ENCODE measurements at places on chromosomes 1 and 21.

DNA sequence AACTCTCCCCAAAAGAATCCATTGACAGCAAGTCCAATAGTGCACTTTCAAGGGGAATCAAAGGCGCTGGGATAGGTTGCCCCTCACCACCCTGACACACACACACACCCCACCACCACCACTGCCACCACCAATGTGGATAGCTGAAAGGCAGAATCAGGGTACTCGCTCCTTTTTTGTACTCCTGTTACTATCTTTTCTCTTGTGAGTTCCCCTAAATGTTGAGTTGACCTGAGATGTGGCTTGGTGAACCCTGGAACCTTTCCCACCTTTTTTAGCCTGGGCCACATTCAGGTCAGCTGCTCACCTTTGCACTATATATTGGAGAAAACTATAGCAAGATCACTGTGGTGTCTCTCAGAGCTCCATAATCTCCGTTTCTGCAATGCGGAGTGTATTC, 3.9 kb downstream of the S100A8 start:
- DNase-seq, result no peak

DNA sequence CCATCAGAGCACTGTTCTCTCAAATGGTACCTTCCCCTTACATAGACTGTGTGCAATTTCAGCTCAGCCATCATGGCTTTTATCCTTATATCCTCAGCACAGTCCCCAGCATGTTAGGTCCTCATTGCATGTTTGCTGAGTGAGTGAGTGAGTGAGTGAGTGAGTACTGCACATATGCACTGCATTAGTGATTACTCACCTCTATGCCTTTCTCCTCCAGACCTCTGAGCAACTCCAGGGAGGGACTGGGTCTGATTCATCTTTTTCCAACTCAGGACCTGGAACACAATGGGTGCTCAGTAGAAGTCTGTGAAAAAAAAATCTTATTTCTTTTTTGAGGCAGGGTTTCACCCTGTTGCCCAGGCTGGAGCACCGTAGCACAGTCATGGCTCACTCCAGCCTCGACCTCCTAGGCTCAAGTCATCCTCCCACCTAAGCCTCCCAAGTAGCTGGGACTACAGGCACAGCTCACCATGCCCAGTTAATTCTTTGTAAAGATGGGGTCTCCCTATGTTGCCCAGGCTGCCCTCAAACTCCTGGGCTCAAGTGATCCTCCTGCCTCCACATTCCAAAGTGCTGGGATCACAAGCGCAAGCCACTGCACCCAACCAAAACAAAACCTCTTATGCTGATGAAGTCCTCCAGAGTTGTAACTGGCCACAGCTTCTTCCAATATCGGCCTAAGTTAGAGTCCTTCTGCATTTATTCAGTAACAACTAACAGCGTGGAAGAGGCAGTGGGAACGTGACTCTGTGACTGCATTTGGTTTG, 23.7 kb downstream of the RNU5D-1 start:
- no peak for DNase-seq

GRCh38 chr1:161709373-161709772, 2.3 kb downstream of the FCRLA start:
- no peak for DNase-seq

GRCh38 chr1:179043266-179043665, 17.6 kb downstream of the FAM20B start:
- no peak for DNase-seq

DNA sequence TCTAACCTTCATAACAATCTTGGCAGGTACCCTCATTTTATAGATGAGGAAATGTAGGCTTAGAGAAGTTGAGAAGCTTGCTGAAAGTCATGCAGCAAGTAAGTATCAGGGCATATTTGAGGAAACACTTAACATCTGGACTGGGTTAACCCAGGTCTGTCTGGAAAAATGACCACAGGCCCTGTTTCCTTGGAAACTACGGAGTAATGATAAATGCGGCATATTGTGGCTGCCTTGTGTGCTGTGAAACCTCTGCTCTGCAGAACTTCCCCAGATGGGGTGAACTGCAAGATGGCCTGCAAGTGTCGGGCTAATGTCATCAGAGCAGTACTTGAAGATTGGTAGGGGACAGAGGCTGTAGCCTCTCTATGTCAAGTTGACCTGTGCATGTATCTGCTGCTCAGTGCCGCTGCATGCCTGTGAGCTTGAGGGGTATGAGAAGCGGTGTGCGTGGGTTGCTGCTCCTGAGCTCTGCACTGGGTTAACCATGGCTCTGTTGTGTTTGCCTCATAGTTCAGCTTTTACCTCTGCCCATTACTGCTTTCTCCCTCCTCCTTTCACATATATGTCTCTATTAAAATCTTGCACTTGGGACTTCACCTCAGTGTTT, 83.1 kb downstream of the WDR3 start:
- DNase-seq, result no peak

- no peak for DNase-seq
Observed at GRCh38 chr1:160080381-160081100, 797 bp upstream of the KCNJ9 start.

DNA sequence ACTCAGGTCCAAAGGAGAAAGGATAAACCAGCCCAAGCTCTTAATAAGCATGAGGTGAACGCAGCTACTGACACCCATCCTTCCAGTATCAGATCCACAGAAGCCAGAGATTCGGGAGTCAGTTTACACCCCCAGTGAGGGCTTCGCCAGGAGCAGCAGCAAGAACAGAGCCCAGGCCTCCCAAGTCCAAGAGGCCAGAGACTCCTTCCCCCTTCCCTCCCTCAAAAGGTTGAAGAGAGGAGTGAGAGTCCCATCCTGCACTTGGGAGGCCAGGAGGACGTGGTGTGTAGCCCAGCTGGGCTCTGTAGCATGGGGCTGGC, 72.8 kb downstream of the MRPL37 start:
- DNase-seq, result no peak

- DNase-seq, result no peak
Observed at GRCh38 chr1:11741919-11742558, 6.1 kb downstream of the AGTRAP start.

- no peak for DNase-seq
Observed at GRCh38 chr1:48876330-48876785, 99.7 kb upstream of the BEND5 start.

DNA sequence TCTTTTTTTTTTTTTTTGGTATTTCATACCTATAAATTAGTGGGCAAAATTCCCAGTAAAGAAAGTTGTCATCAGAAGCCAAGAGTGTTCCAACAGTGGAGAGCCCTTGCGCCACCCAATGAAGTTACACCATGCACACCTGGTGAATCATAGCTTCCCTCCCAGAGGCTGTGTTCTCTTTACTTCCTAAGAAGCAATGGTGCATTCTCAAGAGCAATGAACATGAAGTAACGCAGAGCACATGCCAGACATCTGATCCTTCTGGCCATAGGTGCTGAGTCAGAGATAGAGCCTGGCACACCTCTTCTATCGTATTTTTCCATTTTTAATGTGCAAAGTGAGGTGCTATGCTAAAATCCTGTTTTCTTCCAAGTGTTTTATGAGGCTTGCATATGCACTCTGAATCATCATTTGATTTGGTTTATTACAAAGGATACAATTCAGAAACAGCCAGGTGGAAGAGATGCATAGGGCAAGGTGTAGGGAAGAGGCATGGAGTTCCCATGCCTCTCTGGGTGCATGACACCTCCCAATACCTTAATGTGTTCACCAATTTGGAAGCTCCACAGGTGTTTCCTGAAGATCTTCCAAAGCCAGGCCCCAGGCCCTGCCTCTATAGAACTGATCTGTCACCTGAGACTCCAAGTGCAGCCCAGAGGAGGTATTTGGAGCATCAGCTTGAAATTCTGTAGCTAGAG, 408.0 kb downstream of the SIPA1L2 start:
- no peak for DNase-seq

DNA sequence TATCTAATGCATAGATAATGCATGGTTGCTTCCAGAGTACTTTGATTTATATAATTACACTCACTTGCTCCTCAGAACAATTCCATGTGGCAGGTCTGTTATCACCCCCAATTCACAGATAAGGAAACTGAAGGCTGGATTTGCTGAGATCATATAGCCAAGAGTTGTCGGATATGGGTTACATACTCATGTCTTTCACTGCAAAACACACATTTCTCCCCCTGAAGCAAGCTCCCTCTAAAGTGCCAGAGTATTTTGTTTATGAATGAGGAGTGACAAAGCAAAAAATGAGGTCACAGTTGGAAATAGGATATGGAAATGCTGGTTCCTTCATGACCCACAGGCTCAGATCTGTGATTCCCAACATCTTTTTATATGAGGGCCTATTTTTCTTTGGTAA, 134.2 kb downstream of the ROR1 start:
- DNase-seq, result no peak

DNA sequence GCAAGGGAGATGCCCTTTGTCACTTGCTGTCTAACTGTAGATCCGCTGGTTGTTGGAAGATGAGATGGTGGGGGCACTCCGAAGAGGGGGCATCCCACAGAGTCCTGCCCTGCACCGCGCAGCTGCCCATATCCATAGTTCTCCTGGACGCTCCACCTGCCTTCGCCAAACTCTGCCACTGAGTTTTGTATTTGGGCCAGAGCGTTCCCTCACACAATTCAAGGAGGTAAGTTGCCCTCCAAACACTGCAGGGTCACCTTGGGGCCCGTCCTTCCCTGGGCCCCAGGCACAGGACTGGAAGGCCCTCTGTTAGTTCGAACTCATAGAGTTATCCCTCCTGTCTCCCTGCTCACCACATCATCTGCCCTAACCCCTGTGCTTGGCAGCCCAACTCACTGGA, 22.1 kb downstream of the HYI start:
- DNase-seq, result no peak

GRCh38 chr1:75768016-75768415, 18.0 kb upstream of the RABGGTB start:
- DNase-seq, result no peak

GRCh38 chr1:243756529-243756928, 93.5 kb downstream of the AKT3 start:
- DNase-seq, result no peak

GRCh38 chr1:79982211-79982610, 975.7 kb upstream of the ADGRL4 start:
- DNase-seq, result no peak

- no peak for DNase-seq
Observed at GRCh38 chr1:93095804-93096585, 16.9 kb downstream of the MTF2 start.

- DNase-seq, result no peak
Observed at GRCh38 chr1:164640686-164641352, 81.8 kb downstream of the PBX1 start.

- DNase-seq, result no peak
Observed at GRCh38 chr1:231724876-231725647, 98.5 kb downstream of the DISC1 start.

- no peak for DNase-seq
Observed at GRCh38 chr21:43025636-43026180, 49.9 kb downstream of the CBS start.

- no peak for DNase-seq
Observed at GRCh38 chr21:28856588-28857250, 136.0 kb downstream of the LTN1 start.

- DNase-seq, result no peak
Observed at GRCh38 chr1:205232127-205232820, 4.5 kb downstream of the TMCC2 start.

DNA sequence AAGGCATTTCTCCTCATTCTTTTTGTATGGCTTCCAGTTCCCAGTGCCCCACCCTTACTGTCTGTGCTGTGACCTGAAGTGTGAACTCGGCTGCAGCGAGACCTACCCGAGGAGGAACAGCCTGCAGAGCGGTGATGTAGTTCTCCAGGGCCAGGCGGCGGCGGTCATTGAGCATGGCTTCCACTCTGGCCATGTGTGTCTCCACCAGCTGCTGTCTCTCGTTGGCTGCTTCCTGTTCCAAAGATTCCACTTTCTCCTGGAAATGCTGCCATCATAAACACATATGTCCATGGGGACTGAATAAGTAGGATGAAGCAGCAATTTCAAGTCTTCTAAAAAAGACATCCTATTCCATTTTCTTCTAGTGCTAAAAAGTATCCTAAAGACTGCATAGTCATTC, 195.6 kb downstream of the APP start:
- DNase-seq, result no peak

DNA sequence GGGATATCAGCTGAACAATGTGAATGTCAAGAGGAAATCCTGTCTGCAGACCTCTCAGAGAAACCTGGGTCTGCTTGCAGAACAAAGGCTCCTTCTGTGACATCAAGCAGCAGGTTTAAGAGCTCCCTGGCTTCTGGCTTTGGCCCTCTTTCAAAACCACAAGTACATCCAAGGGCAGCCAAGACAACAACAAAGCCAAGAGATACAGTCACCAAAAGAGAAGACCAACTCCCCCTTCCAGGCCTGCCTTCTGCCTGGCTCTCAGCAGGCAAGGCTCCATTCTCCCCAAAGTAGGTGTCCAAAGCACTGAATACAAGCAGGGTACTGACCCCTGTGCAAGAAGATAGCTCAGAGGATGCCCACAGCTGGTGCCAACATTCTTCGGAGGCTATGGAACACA, 11.5 kb downstream of the BCAR3 start:
- no peak for DNase-seq

DNA sequence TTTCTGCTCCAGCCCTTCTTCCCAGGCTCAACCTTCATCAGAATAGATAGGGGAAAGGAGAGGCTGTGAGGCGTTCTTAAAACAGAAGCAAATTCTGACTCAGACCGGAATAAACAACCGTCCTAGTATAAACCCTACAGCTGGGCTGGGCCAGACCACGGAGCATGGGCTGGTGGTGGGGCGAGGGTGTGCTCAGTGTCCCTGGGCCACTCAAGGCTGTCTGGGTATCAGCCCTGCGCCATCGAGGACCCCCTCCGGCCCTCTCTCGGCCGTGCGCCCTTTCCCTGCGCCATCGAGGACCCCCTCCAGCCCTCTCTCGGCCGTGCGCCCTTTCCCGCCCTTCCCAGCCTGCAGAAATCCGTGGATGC, 36.0 kb downstream of the CAPN2 start:
- DNase-seq, result peak; percentile 17

DNA sequence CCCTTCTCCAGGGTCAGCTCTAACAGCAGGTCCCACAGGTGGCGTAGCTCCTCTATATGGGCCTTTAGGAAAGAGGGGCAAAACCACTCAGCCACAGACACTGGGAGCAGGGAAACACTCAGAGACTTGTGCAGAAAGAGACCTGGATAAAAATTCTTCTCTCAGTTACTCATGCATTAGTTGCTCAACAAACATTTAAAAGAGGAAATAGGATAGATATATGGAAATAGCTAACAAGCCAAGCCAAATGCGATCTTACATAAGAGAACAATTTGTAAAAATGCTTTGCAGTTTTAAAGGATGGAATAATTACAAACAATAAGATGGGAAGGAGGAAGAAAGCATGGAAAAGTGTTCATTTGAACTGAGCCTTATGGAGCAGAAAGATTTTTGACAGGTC, 4.9 kb downstream of the SPTA1 start:
- no peak for DNase-seq

DNA sequence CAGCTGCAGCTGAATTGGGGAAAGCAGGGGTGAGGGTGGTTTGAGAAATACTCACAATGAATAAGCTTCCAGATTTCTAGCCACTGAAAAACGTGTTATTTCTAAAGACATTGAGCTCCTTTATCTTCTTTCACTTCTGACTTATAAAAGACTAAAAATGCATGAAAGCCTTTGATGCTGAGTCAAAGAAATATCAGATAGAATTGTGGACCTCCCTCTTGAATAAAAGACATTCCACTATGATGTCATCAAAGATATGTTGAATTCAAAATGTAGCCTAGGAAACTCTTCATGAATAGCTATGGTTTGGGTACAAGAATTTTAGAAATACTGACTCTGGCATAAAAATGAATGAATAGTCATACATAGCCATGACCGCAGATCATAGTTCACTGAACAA, 44.7 kb upstream of the COL24A1 start:
- DNase-seq, result no peak
